ENCODE measurements at places on chromosomes 3 and 15.

DNA sequence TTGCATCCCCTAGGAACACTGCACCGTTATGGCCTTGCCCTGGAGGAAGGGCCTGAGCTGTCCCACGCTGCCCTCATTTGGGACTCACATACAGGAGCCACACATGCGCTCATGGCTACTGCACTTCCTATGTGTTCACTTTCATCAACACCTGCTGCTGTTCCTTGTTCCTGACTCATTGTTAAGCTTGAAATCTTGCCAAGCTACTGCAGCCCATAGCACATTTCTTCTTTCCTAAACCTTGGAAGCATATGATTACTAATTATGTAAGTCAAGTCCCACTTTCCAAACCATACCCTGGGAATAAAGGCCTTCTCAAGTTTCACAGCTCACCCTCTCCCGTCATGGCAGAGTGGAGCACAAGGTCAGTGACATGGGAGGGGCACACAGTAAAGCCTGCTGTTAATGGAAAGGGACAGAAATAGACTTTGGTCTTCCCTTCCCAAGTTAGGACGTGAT, 307.9 kb downstream of the CLSTN2 start:
- no peak for DNase-seq

GRCh38 chr3:130377960-130378676, 32.6 kb downstream of the COL6A5 start:
- DNase-seq: no peak

DNA sequence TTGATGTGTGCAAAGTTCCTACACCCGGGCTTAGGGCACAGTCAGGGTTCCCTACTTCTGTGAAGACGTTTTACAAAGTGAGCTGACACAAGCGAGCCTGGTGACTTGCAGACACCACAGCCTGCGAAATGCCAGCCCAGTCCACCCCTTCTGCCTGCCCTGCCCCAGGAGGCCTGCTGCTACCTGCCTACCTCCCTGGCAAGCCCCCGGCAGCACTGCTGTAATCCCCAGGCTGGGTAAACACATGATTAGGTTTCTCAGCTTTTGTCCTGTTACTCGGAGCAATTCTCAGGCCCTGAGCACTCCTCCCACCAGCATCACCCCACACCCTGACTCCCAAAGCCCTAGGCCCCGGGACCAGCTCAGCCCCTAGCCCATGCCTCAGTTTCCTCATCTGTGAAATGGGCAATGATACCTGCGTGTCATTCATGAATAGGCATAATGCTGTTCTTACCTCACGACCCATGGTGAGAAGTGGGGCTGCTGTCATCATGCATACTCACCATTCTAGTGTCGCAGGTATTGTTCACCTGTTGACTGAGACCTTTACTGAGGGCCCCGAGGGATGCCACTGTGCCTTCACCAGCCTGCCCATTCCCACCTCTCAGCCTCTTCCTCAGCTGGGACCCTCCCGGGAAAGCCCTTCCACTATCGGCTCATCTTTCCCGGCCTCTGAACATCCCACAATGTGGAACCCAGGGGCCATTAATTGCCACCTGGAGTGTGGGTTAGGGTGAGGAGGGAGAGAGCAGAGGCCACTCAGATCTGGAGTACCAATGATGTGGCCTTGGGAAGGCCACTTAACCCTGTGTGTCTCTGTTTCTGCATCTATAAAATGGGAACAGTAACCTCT, 31.5 kb upstream of the SLC6A6 start:
- no peak for DNase-seq

DNA sequence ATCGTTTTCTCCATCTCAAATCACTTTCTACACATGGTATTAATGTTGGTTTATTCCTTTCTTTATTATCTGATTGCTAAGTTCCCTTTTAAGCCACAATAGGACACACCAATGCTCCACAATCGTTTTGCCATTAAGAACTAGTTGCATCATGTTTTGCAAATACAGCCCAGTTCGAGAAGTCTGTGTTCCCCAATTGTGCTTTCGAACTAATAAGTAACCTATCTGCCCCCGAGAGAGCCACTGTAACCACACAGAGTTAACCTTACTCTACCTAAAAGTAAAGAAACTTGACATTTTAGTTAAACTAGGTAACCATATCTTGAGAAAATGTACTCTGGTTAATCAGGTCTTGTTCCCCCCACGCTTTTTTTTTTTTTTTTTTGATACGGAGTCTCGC, 39.1 kb downstream of the MAGI1 start:
- DNase-seq: no peak

- DNase-seq: no peak
Measured at GRCh38 chr3:105812194-105812586, 56.6 kb downstream of the CBLB start.

- DNase-seq: no peak
Measured at GRCh38 chr15:88839961-88840360, 36.7 kb downstream of the ACAN start.

GRCh38 chr15:74272812-74273211, 36.7 kb downstream of the CCDC33 start:
- DNase-seq: no peak

DNA sequence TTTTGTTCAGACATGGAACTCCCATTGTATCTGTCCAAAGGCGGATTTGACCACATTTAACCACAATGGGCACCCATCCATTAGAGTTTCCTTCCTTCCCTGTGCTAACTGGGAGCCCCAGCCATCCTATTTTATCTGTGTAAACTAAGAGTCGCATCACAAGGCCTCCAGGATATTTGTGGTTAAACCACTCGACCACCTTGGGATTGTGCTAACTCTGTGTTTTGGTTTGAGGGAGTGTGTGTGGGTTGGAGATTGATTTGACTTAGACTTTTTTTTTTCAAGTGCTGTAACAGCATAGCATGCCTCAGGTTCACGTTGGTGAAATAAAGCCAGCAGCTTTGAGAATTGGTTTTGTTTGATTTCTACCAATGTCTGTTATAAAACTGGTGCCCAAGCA, 100.4 kb upstream of the TP63 start:
- DNase-seq: no peak

GRCh38 chr3:171680726-171681411, 129.4 kb downstream of the PLD1 start:
- no peak for DNase-seq

DNA sequence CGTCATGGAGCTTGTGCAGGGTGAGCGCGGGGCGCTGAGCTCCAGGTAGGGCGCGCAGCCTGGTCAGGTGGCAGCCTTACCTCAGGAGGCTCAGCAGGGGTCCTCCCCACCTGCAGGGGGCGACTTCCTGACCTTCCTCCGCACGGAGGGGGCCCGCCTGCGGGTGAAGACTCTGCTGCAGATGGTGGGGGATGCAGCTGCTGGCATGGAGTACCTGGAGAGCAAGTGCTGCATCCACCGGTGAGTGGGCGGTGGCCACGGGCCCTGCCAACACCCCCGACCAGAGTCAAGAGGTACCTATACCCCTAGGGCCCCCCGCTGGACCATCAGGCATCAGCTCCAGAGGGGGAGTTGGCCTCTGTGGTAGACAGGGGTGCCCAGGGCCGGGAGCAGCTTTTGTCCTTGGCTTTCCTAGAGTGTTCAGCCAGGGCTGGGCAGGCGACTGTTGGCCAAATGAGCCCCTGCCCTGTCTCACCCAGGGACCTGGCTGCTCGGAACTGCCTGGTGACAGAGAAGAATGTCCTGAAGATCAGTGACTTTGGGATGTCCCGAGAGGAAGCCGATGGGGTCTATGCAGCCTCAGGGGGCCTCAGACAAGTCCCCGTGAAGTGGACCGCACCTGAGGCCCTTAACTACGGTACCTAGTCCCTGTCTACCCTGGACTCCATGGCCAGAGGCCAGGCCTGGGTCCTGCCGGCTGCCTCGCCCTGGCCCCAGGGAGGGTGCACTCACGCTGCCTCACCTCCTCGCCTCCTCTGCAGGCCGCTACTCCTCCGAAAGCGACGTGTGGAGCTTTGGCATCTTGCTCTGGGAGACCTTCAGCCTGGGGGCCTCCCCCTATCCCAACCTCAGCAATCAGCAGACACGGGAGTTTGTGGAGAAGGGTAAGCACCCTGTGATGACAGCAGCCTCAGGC, 9.1 kb downstream of the FES start:
- no peak for DNase-seq

All from T1000 (cell line).